Stimulated activated CD4-positive, alpha-beta T cell treated with anti-CD3 and anti-CD28 coated beads, Interleukin-1b, Interleukin-23, amount 100 ng/mL, for 1 hour (primary cell): ENCODE measurements at places on chromosomes 16 and 17.

- no peak for DNase-seq
These were observed 6.5 kb downstream of the ZZEF1 start for GRCh38 chr17:4136373-4136772.

GRCh38 chr16:10370096-10370726 is 15.7 kb upstream of the ATF7IP2 start:
- no peak for DNase-seq

- no peak for DNase-seq
These were observed 141.8 kb downstream of the GRIN2A start for GRCh38 chr16:10040136-10041080.

DNA sequence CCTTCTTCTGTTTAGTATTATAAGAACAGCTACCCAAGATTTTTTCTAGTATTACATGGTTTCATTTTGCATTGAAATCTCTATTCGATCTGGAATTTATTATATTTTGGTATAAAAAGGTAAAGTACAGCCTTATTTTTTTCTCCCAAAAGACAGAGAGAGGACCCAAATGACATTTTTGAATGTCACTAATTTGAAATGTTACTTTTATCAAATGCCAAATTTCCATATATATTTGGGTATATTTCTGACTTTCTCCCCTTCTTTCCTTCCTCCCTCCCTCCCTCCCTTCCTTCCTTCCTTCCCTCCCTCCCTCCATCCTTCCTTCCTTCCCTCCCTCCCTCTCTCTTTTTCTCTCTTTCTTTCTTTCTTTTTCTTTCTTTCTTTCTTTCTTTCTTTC is 6.2 kb upstream of the CHP2 start:
- DNase-seq: no peak

- DNase-seq: no peak
These were observed 148.4 kb downstream of the SLC39A11 start for GRCh38 chr17:72943826-72944689.

- DNase-seq: no peak
These were observed 45.2 kb upstream of the KPNB1 start for GRCh38 chr17:47604598-47604927.

GRCh38 chr17:37787055-37787757 is 42.3 kb upstream of the HNF1B start:
- no peak for DNase-seq

GRCh38 chr17:33802349-33803198 is 452.5 kb upstream of the CCL2 start:
- DNase-seq: no peak

DNA sequence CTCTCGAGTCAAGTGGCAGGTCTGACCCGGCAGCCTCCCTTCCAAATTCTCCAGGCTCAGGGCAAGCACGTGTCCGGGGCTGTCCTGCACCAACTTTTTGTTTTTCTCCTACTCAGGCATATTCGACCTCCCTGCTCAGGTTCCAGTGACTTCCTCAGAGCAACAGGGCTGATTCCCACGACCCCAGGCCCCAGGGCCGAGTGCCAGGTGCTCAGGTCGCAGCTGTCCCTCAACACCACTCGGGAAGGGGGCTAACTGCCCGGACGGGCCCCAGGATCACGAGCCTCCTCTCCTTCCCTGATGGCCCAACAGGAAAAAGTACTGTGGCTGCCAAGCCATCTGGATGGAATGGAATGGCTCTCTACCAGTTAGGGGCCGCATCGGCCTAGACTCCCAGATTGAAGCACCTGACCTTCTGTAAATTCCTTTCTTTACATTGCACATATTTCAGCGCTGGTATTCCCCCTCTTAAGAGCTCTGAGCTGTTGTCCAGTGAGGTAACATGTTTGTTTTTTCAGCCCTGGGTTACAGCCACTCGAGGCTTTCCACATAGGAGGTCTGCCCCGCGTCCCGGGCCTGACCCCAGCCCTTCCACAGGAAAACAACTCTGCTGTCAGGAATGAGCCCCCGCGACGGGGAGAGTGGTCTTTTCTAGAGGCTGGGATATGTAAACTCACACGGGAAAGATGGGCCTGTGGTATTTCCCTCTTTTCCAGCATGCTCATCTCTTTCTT is 25.0 kb downstream of the NXN start:
- no peak for DNase-seq

GRCh38 chr17:78144736-78145641 is 1.2 kb upstream of the C17orf99 start:
- DNase-seq: no peak

DNA sequence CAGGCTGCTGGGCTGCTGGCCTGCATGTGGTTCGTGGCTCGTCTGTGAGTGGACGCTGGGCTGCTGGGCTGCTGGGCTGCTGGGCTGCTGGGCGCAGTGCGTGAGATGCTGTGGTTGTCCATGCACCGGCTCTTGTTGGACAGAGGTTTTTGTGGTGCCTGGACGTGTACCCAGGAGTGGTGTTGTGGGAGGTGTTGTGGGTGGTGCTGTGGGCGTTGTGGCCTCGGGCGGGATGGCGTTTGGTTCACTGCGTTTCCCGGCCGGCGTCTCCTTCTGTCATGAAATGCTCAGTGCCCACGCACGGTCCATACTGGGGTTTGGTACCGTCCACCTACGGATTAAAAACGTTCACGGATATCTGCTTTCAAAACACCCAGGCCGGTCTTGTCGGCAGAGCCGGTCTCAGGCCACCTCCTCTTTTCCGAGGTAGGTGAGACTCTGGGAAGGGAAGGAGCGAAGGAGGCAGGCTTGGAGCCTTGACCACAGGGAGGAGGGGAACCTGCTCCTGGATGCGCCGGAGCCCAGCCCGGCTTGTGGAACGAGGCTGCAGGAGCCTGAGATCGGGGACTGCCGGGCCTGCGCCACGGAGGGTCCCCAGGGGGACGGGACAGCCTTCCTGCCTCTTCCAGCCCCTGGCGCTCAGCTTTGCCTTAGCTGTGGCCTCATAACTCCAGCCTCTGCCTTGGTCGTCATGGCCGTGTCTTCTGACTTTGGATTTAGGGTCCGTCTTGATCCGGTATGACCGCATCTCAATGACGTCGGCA is 29.8 kb upstream of the GNG13 start:
- no peak for DNase-seq

- DNase-seq: no peak
These were observed 785 bp downstream of the HID1 start for GRCh38 chr17:74971842-74972106.

- no peak for DNase-seq
These were observed 237.2 kb downstream of the MRTFB start for GRCh38 chr16:14308368-14308723.

DNA sequence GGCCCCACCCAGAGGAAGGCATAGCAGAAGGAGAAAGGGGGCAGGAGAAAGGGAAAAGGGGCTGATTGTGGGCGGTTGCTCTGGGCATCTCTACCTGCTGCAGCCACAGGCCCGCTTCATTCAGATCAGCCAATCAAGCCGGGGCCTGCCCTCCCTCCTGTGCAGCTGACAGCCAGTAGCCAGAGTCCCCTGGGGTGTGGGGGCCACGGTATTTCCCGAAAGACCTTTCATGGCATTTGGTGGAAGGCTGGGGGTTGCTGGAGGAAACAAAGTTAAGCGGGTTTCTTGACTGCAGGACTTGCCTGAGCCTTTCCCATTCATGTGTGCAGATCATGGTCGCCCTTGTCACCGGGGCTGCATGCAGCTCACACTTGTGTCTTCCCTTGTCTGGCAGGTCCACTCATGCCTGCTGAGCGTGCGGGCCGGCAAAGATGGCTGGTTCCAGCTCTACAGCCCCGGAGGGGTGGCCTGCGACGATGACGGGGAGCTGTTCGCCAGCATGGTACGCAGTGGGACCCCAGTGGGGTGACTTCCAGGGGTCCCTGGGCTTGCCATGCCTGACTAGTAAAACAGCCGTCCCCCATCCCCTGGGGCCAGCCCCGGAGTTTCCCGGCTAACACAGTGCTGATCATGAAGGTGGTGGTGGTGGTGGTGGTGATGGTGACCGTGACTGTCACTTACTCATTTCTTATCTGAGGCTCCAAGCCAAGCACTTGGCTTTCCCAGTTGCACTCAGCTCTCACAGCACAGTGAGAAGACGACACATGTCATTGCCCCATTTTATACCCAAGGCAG is 82.7 kb upstream of the PLCG2 start:
- no peak for DNase-seq

DNA sequence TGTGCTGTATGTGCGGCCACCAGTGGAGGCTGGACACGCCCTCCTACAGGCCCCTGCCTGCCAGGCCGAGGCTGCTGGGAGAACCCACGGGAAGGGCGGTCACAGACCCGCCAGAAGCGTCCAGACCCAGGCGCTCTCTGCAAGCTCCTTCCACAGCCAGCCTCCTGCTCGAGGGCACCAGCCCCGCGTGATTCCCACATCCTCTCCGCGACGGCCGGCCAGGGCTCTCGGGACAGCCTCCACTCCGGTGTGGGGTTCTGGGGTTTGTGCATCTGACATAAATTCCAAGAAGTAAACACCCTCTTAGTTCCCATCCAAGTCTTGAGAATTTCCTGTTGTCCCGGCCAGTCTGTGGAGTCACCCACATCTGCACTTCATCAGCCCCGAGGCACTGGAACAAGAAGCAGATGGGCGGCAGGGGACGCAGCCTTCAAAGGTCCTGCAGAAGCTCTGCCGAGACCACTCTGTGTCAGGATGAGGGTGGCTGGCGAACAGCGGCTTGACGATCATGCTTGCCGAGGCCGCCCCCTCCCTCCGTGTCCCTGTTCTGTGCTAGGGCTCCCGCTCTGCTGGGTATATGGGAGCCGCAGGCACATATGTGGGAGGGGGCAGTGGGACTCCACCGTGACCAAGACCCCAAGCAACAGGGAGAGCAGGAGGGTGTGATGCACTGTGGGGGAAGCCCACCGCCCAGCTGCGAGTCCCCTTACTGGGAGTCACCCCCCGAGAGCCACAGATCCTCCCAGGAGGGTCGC is 2.4 kb upstream of the TMEM204 start:
- no peak for DNase-seq

DNA sequence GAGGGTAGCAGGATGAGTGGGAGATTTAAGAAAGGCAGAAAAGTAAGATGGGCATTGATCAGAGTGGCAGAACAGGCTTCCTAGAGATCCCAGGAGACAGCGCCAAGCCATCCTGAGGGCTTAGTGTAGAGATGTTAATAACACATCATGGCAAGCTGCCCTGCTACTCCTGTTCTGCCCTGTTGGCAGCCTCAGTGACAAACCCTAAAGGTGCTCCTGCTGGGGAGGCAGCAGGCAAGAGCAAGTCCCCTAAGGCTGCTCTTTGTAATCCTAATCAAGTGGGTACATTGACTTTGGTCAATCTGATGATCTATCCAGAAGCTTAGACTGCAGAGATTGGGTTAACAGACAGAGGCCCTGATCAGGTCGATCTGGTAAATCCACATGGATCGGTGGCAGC is 16.3 kb downstream of the ANKFN1 start:
- DNase-seq: no peak

DNA sequence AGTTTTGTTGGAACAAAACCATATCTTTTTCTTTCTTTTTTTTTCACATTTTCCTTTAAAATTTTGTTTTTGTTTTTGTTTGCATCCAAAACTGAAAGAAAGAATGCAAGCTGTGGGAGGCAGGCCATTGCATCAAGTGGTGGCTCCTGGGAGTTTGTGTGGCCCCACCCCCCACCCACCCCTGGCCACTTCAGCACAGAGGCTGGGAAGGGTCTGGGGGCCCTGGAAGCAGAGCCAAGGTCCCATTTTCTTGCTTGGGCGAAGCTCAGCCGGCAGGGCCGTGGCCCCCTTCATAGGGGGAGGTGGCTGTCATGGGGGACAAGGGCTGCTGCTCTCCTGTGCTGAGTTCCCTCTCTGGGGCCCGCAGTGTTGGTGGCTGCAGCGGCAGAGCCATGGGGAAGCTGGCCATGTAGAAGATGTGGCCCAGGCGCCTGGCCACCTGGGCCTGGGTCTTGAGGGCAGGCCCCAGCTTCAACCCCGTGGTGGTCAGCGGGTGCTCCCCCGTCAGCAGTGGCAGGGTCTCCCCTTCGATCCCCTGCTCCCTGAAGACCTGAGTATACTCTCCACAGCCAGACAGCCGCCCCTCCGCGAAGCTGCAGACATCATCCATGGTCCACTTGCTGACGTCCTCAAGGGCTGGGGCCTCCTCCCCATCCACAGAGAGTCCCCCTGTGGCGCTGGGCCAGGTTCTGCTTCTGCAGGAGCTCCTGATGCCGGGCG is 19.8 kb downstream of the PAFAH1B1 start:
- DNase-seq: no peak

DNA sequence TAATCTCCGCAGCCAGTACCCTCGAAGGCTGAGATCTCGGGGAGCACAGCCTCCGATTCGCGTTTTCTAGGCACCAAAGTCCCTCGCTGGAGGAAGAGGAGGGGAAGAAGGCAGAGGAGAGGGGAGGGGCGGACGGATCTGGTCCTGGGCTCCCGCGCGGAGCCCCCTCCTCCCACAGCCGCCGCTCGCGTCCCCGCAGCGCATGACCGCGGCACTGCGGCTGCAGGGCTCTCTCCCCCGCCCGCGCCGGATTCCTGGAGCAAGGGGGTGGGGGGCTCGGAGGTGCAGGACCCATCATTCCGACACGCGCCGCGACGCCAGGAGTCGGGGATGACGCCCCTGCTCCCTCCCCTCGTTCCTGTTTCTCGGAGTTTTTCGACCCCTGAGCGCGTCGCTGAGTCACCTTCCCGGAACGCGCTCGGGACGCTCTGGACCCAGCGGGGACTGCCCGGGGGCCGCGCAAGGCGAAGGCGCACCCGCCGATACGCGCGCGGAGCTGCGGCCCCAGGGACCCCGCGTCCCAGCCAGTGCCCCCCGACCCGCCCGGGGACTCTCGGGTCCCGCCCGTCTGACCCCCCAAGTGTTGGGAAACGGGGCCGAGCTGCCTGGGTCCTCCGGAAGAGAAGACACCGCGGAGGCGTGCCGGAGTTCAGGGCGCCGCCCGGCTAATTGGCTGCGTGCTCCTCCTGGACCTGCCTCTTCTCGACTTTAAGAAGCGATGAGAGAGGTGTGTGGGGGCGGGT is 1.4 kb upstream of the SPHK1 start:
- peak; percentile 19 for DNase-seq

GRCh38 chr17:40347319-40348135 is 17.0 kb downstream of the GJD3 start:
- no peak for DNase-seq

GRCh38 chr17:59105852-59106462 is 723 bp downstream of the TRIM37 start:
- DNase-seq: peak; percentile 45

DNA sequence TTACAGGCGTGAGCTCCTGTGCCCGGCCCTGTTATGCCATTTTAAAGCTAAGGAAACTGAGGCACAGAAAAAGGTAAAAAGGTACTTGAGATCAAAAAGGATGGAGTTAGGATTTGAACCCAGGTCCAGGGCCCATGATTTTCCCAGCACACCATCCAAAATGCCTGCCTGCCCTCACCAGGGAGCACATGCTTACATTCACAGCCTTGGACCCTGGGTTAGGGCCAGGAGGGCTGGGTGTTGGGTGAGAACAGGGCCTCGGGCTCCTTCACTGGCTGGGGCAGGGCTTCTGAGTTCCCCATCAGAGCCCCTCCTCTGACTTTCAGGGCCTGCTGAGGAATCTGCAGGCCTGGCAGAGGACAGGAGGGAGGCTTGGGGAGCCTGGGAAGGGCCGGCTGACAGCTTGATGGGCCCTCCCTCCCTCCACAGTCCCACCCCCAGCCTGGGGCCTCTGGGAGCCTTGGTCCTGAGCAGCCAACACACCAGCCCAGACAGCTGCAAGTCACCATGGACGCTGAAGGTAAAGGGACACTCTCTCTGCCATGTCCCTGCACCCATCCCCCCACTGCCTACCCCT is at the start of gene QPRT:
Gene QPRT (plus strand): TSS at position 490 of the 577 bp plus-strand sequence. CDS start 18 bp downstream, at position 508.
- DNase-seq: no peak
